ENCODE measurements at places on chromosomes 4 and X.

DNA sequence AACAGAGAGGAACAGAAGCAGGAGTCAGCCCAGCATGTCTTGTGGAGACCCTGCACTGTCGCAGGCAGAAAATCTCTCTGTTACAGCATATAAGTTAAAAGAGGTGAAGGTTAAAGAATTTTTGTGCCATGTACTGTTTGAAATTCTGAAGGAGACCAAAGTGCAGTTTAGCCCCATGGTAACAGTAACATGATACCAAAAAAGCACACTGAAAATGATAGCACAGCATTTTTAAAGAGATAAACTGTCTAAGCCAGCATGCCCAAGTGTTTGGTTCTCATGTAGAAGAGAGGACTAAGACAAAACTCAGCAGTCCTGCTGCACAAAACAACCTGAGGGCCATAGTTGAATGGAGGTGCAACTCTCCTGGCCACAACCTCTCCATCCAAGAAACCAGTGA, 41.9 kb upstream of the PARM1 start:
- no peak for DNase-seq

DNA sequence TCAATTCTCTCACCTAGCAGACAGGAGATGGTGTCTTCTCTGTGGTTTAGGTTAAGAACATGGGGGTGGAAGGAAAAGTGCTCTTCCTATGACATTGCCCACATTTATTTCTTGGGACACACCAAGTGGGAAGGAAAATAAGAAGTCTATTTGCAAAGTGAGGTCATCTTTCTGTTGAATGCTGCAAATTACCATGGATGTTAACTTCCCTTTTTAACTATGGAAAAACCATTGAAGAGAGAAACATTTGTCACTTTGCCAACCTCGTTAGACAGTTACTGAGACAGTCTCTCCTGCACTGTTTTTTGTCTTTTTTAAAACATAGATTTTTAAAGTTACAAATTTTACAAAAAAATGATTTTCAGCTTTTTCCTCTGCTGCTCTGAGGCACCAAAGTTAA, 72.8 kb upstream of the BEND4 start:
- no peak for DNase-seq

DNA sequence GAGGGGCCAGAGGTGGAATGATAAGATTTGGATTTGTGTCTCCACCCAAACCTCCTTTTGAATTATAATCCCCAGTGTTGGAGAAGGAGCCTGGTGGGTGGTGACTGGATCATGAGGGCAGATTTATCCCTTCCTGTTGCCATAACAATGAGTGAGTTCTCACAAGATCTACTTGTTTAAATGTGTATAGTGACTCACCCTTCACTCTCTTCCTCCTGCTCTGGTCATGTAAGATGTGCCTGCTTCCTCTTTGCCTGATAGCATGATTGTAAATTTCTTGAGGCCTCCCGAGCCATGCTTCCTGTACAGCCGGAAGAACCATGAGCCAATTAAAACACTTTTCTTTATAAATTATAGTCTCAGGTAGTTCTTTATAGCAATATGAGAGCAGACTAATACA, 348.6 kb downstream of the AR start:
- no peak for DNase-seq

- DNase-seq, result no peak
Observed at GRCh38 chr4:12902735-12903134, 581.4 kb downstream of the RAB28 start.

DNA sequence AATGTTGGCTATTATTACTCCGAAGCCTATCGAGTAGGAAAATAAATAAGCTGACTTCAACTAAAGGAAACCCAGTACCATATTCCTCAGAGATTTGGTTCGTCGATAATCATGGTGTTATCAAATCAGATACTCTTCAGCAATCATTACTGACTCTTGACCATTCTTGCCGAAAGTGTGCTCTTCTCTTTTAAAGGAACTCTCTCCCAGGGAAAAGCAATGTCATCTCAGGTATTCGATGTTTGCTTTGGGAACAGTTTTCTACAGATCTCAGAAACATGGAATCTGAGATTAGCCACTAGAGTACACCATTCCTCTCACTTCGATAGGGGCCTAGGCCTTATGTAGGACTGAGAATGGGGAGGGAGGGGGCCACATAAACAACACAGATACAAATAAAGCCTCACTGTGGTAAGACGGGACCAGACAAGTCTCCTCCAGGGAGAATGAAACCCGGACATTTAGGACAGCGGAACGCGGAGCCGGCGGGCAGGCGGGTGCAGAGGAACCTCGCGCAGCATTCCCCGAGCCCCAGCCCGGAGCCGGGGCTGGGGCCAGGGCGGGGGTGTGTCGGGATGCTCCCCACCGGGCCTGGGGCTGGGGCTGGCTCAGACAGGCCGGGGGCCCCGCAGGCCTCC, 581 bp downstream of the DNAJB14 start:
- no peak for DNase-seq

DNA sequence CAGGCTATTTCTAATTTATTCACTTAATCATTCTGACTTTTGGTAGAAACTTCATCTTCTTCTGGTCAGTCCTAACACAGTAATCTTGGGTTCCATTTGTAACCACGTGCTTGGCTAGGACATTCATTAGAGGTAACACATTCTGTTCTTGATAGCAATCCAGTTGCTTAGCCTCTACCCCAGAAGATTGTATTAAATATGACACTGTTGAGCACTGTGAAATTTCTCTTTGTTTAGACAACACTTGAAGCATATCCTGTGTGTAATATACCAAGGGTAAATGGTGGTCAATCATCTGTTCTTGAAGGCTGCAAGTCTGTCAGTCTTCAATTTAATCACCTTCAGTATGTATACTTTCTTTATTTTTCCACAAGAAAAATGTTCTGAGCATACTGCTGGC, 523.0 kb downstream of the ANKRD50 start:
- no peak for DNase-seq

DNA sequence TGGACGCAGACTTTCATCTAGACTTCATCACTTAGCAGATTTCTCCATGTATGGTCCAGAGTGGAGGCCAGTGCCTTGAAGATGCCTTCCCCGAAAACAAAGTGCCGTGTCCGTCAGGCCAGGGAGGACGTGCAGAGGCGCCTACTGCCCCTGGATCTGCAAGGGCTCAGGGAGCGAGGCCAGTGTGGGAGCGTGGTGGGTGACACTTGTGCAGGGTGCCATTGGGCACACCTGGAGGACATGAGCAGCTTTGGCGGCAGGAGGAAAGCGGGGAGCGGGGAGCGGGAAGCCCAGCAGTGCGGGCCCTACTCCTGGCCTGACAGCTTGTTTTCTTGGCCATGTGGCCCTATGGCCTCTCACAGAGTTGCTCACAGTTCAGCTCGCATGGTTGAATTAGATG, 25.8 kb downstream of the WFS1 start:
- no peak for DNase-seq

GRCh38 chr4:1983053-1983845, 25.5 kb downstream of the NELFA start:
- no peak for DNase-seq

GRCh38 chr4:114250439-114250891, 271.0 kb upstream of the ARSJ start:
- no peak for DNase-seq

DNA sequence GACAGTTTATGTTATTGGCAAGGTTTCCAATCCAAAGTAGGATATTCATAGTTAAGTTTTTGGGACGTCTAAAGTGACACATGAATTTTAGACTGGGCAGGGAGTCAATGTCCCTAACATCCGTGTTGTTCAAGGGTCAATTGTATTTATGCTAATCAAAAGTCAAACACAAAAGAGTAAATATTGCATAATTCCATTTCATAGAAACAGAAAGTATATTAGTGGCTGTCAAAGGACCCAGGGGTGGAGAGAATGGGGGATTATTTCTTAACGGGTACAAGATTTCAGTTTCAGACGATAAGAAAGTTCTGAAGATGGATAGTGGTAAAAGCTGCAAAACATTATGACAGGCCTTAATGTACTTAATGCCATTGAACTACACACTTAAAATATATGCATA, 971.8 kb upstream of the AGA start:
- no peak for DNase-seq

GRCh38 chr4:38681281-38681991, 17.4 kb downstream of the KLF3 start:
- no peak for DNase-seq

- DNase-seq, result no peak
Observed at GRCh38 chr4:53307210-53307609, 58.7 kb downstream of the SCFD2 start.

DNA sequence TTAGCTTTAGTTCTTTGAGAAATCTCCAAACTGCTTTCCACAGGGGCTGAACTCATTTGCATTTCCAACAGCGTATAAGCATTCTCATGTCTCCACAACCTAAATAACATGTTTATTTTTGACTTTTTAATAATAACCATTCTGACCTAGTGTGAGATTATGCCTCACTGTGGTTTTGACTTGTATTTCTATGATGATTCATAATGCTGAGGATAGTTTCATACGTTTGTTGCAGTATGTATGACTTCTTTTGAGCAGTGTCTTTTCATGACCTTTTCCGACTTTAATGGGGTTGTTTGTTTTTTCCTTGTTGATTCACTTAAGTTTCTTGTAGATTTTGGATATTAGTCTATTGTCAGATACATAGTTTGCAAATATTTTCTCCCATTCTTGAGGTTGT, 1833.0 kb upstream of the PCDH10 start:
- no peak for DNase-seq

DNA sequence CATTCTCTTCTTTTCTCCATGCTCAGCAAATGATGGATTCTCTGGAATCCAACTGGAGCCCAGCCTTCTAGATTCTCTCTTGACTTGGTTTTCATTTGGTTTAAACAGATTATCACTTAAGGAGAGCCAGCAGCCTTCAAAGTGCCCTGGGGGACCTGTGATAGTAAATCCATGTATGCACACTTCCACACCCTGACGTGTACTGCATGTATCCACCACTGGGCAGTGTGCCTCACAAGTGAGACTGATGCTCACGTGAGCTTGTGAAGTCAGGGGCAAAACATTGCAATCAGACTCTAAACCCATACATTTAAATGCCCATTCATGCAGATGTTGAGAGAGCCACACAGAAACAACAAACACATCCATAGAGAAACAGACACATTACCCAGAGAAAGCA, 28.0 kb upstream of the SETD7 start:
- no peak for DNase-seq

DNA sequence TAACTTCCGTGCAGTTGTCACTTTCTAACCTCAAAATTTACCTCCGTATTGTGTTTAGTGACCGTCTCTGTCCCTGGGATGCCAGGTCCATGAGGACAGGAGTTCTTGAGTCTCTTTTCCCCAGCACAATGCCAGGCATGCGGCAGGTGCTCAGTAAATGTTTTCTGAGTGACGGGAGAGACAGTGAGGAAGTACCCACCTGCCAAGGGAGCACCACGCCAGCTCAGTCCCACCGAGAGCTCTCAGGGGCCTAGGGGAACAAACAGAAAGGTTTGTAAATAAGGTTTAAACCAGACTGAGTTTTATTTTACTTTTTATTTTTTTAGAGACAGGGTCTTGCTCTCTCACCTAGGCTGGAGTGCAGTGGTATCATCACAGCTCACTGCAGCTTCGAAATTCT, 81.5 kb upstream of the NKX1-1 start:
- DNase-seq, result no peak

- no peak for DNase-seq
Observed at GRCh38 chrX:8404471-8404870, 60.2 kb upstream of the VCX3B start.

- DNase-seq, result no peak
Observed at GRCh38 chrX:13778916-13779315, 38.0 kb downstream of the GPM6B start.

DNA sequence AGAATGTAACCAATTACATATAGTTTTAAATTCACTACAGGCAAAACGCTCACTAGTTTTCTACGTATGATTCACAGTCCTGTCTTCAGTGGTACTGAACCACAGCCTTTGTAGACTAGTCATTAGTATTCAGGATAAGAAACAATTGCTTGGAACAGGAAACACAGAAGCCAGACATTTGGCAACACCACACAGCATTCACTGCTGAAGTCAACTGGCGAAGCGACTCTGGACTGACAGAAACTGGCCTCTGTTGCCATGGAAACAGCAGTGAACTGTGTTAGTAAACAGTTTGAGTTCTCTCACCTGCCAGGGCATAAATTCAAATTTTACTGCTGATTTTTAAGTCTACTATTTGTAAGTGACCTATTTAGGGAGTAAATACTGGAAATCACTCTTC, 57.6 kb downstream of the MAPK10 start:
- DNase-seq, result no peak

DNA sequence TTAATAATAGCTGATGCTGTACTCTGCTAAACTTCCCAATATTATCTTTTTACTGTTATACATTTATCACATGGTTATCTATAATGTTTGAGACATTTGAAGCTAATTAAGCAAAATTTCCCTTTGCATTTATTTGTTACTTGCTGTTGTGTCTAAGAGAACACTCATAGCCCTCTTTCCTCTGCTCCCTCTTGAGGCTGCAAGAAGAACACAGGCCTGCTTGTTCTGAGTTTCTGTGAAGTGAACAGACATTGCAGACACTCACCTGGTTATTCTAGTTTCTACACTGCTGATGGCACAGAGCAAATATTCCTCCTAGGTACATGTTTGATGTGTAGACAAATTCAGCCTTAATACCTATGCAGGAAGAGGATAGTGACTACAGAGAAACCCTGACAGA, 367.8 kb downstream of the GASK1B start:
- no peak for DNase-seq

DNA sequence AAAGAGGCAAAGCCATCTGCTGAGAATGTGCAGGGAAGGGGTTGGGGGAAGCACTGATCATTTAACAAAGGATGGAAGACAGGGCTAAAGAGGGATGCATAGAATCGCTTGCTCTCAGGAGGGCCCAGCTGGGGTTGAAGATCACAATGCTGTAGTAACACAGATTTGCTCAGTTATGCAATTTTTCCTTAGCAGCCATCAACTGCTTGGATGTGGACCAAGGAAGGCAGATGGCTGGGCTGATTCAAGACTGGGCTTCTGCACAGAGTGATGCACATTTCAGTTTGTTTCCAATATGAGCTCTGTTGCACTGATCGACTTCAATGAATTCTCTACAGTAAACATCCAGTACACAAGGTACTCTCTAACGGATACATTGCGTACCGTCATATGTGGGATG, 127.8 kb upstream of the TBL1X start:
- no peak for DNase-seq

All from activated CD4-positive, alpha-beta memory T cell treated with anti-CD3 and anti-CD28 coated beads, Interleukin-2, amount 10 ng/mL, durations not matched to agents 7 days and 5 days (primary cell).